ENCODE measurements at places on chromosomes 2 and 18.

DNA sequence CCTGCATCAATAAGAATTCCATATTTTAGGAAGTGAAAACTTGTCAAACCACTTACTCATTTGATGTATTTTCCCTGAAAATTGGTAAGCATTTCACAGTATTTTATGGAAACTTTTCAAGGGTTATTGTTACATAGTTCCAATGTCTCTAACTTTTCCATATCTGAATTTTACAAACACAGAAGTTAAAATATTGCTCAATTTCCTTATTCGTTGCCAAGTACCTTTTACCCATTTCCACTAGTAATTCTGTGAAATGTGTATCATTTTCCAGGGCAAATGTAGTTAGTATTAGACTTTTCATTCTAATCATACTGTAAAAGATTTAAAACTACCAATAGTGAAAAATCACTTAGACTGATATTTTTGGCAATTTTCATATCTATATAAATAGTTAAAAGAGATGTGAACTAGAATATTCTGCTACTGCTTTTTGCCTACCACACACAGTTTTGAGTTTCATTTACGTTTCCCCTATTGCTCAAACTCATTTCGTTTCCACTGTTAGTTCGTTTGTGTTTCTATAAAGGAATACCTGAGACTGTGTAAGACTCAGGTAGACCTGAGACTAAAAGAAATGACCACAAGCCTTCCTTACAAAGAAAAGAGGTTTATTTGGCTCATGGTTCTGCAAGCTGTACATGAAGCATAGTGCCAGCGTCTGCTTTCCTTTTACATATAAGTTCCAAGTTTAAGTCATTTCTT, 86.3 kb downstream of the PMS1 start:
- DNase-seq, result no peak

GRCh38 chr2:2222931-2223330, 108.1 kb downstream of the MYT1L start:
- DNase-seq, result no peak

- DNase-seq, result no peak
Observed at GRCh38 chr2:215556979-215557378, 121.1 kb upstream of the FN1 start.

- DNase-seq, result no peak
Observed at GRCh38 chr2:74864728-74865722, 31.1 kb downstream of the HK2 start.

DNA sequence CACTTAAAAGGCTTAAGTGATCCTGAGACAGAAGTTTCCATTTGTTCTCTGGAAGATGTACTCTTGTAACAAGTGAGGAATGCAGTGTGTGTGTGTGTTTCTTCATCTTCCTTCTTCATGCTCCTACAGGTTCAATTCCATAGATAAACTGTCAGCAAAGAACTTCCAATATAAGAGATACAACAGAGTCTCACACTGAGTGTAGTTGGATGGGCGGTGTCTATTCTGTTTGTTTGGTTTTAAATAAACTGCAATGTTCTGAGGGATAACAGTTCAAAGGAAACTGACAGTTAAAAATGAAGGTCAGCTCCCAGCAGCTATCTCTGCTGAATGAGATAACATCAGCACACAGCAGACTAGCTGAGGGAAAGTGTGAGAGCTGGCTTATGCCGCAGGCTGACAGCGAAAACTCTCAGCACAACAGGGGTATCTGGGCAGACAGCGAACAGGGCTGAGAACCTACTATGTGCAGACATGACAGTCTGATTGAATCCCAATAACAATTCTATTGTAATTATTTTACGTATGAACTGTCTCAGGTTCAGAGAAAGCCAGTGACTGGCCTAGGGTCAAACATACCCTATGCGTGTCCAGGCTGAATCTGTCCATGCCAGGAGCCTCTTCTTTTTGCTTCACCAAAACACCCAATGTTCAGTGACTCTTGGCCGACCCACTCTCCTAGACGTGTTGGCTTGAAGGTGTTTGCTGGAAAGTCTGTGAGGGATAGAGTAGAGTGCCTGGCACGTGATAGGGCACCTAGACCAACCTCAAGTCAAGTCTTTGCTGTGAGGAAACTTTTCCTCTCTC, 201.9 kb upstream of the TRIB2 start:
- no peak for DNase-seq

GRCh38 chr2:42910645-42911405, 118.4 kb upstream of the HAAO start:
- DNase-seq, result no peak

DNA sequence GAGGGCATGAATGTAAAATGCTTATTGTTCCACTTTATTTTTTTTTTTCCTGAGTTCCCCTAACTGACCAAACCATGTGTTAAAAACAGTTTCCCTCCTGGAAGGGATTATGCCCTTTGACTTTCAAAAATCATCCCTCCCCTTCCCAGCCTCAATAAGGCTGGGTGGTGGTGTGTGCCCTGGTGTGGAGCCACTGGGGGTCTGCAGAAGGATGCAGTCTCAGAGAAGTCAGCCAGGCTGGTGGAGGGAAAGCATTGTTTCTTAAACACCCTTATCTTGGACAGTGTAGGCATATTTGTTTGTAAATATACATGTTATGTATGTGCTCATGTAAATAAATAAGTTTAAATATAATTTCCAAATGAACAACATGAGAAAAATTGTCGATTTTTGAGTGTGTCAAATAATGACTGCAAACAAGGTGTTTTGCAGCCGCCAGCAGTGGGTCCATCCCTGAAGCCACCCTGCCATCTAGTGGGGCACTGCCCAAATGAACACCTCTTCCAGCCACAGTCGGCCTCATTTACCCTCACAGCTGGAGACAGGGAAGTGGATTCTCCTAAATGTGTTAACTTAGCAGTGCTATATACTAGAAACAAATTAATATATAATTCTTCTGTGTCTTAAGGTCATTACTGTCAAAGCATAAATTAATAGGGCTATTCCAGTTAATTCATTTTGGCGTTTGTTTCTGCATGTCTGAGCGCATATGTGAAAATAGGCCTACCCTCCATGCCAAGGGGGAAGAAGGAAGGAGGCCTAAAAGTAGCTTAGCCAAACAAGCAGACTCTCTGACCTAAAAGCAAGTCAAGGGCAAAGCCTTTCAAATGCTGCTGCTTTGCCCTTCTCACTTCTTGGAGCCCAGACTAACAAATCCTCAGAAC, 209.6 kb upstream of the PIK3C3 start:
- peak; percentile 19 for DNase-seq

DNA sequence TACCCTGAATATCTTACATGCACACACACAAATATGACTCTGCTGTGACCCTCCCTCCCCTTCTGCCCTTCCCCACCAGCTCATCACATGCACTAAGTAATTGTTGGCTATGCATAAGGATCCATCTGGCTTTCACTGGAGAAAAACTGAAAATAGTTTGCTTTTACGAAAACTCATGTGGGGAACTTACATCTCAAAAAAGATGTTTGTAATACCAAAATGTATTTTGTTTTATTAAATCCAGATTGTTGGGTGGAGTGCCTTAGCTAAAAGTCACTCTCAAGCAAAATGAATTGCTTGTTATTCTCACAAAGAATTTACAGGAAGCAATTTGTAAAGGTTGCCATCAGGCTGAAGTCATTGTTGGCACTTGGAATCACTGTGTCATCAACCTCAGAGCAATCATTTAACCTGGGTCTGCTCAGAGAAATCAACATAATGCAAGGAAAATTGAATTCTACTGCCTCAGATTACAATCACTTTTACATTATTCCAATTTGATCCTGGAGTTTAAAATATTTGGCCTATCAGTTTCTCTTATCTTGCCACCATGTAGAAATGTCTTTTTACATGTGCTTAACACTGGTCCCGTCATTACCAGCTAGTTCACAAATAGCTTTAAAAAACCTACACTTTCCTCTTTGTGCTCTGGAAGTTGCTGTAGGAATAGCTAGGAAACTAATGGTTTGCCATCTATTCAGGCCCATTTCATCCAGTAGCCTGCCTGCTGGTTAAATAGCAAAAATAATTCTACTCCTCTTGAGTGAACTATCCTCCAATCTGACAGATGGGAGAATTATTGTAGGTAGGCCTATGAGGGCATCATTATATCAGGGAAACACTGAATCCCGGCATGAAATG, 90.3 kb upstream of the TMEM17 start:
- no peak for DNase-seq

DNA sequence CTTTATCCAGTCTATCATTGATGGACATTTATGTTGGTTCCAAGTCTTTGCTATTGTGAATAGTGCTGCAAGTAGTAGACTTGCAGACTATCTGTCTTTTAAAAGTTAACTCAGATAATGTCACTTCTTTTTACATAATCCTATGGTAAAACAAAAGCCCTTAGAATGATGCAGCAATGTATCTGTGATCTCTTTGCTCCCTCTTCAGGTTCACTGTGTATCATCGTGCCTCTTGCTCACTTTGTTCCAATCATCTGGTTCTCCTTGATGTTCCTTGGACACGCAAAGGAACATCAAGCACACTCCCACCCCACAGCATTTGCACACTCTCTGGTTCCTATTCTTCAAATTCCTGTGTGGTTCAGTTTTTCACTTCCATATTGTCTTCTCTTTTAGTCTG, 472.5 kb upstream of the ZNF804A start:
- no peak for DNase-seq

DNA sequence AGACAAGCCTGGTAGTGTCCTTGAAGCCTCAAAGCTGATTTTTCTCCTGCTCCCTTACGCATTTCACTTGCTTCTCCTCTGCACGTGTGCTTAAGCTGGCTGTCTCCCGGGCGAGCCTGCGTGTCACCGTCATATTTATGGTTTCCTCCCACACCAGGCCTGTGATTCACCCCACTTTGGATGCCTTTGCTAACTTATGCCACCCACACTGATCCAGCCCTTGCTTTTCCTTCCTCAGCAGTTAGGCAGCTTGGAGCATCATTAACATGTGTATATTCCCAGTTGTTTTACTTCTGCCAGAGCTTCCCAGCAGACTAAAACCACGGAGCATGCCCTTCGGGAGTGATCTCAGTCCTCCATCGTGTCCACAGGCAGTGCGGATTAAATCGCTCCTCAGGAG, 2.2 kb downstream of the ST3GAL5 start:
- no peak for DNase-seq

GRCh38 chr2:96769814-96770213, 9.1 kb downstream of the CNNM4 start:
- DNase-seq, result no peak

DNA sequence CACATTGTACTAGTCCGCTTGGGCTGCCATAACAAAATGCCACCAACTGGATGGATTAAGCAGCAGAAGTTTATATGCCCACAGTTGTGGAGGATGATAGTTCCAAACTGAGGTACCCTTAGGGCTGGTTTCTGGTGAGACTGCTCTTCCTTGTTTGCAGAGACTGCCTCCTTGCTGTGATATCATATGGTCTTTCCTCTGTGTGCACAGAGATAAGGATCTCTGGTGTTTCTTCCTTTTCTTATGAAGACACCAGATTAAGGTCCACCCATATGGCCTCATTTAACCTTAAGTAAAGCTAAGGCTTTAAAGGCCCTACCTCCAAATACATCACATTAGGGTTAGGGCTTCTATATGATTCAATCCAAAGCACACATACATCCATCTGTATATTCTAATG, 738.2 kb upstream of the GCFC2 start:
- no peak for DNase-seq

All from NCI-H526 treated with DMSO at 0.1 percent for 48 hours (cell line).